ENCODE measurements at places on chromosomes 16 and 17.

- DNase-seq, result no peak
Observed at GRCh38 chr17:57943645-57944044, 11.6 kb downstream of the CUEDC1 start.

GRCh38 chr17:69067274-69068047 is 6.7 kb upstream of the ABCA9 start:
- DNase-seq, result no peak

GRCh38 chr17:66562119-66562518 is 259.7 kb downstream of the PRKCA start:
- no peak for DNase-seq

GRCh38 chr17:61571624-61572023 is 19.4 kb downstream of the NACA2 start:
- DNase-seq, result no peak

DNA sequence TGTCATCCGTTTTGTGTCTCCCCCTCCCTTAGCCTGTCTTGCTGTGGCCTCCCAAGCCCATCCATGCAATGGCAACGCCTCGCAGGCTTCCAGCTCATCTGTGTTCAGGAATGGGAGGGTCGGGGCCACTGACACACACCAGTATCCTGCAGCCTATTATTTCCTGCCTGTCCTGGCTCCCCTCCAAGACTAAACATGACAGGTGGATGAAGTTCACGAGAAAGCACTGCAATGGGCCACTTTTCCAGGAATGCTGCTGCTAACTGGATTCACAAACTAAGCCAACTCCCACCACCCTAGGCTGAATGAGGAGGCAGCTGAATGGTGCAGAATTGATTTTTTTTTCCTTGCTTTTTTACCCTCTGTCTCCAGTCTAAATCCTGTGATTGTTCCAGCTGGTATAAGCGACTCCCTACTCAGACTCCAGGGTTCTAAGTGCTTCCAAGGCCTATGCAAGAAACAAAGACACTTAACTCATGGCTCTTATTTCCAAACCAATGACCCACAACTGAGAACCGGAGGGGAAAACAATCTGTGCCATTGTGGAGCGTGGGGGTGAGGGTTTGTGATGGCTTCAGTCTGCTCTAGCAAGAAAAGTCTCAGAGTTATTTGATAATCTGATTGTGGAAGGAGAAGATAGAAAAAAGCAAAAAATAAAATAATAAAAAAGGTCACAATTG is 23.3 kb downstream of the TMEM100 start:
- no peak for DNase-seq

GRCh38 chr16:89808475-89808874 is 8.0 kb downstream of the FANCA start:
- no peak for DNase-seq

- no peak for DNase-seq
Observed at GRCh38 chr17:1625581-1625980, 3.1 kb downstream of the SLC43A2 start.

DNA sequence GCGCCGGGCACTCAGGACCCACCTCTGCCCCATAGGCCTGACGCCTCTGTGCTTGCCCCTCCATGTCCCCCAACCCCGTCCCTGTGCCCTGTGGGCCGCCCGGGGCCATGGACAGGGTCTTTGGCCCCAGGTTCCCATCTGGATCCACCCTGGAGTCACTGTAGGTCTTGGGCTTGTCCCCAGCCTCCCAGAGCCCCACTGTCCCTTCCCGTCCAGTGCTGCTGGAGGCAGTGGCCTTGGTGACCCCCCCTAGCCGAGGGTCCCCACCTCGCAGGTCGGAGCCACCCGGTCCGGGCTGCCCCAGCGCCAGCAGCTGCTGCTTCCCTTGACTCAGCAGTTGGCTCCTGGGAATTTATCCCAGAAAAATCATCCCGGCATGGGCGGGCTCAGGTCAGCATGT is 49.3 kb downstream of the ZFPM1 start:
- no peak for DNase-seq

- no peak for DNase-seq
Observed at GRCh38 chr16:17159617-17160016, 311.1 kb downstream of the XYLT1 start.

DNA sequence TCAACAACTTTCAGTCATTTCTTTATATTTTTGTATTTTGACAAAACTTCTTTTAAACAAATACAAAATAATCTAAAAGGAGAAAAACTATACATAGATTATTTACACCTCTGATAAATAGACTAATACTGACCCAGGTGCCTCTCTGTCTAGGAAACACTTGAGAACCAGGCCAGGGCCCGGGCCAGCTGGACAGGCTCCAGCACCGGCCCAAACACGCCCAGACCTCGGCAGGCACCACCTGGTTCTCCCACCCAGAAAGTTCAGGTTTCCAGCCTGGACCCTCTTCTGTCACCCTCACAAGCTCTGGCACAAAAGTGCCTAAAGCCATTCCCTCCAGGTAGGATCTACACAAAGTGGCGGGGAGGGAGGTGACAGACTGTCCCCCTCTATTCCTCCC is 97.0 kb upstream of the DNAH17 start:
- no peak for DNase-seq

GRCh38 chr17:65371702-65372101 is 189.7 kb downstream of the AXIN2 start:
- DNase-seq, result no peak

DNA sequence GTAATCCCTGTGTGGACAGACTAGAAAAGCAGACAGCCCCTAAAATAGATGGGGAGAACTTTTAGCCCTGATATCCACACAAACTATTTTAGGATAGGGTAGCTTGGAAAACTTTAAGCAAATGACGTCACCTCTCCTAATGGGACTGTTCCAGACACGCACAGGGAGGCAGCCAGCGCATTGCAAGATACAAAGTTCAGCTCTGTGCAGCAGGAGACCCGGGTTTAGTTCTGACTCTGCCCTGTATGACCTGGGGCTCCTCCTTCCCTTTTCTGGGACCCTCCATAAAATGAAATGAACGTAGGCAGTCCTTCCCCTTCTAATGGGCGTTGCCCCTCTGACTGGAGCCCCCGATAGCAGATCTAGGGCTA is 6.3 kb downstream of the ZNF689 start:
- no peak for DNase-seq

- no peak for DNase-seq
Observed at GRCh38 chr16:84932681-84933080, 78.7 kb downstream of the ZDHHC7 start.

GRCh38 chr16:27341549-27341948 is 27.8 kb downstream of the IL4R start:
- DNase-seq, result no peak

DNA sequence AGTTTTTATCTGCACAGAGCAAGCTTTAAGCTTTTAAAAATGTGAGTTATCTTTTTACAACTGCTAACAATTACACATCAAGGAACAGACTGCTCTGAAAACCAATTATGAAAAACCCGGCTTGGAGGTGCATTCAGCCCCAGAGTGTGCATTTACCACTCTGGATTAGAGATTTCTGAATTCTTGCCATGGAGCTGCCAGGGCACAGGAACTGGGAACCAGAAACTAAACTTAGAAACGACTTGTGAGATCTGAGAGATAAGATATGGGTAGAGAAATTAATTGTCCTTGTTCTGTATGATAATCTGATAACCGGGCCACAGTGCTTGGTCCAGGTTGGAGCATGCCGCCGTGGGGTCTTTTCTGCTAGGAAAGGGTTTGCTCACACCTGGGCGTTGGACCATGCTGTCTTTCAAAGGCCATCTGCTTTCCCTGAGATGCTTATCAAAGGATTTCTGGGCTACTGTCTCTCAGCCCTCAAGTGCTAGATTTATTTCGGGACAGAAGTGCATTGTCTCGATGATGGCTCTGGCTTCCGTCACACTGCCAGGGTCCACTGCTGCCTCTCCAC is 210.0 kb downstream of the MAF start:
- no peak for DNase-seq

- no peak for DNase-seq
Observed at GRCh38 chr17:81910840-81911276, 341 bp downstream of the PCYT2 start.

DNA sequence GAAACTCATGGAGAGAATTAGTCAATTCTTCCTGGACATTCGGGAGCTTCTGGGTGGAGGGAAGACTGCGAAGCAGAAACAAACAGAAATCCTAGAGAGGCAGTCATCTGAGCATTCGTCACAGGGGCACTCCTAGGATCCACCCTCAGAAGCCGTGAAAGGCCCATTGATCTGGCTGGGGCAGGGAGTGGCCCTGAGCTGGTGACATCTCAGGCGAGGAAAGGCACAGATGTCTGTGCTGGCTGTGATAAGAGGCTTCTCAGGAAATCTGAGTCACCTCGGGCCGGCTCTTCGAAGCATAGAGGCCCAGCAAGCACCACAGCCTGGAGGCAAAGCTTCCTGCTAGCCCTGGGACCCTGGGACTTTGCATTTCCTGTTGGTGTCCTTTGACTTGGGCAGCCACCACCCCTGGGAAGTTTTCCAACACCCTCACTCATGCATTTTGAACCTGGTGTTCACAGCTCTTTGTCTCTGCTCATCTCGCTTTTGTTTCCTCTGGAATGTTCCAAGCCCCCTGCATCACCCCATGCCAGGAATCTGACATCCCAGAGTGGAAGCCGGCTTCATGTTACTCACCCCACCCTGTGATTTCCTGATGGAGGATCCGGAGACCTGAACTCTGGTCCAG is 23.3 kb upstream of the CDRT4 start:
- no peak for DNase-seq

DNA sequence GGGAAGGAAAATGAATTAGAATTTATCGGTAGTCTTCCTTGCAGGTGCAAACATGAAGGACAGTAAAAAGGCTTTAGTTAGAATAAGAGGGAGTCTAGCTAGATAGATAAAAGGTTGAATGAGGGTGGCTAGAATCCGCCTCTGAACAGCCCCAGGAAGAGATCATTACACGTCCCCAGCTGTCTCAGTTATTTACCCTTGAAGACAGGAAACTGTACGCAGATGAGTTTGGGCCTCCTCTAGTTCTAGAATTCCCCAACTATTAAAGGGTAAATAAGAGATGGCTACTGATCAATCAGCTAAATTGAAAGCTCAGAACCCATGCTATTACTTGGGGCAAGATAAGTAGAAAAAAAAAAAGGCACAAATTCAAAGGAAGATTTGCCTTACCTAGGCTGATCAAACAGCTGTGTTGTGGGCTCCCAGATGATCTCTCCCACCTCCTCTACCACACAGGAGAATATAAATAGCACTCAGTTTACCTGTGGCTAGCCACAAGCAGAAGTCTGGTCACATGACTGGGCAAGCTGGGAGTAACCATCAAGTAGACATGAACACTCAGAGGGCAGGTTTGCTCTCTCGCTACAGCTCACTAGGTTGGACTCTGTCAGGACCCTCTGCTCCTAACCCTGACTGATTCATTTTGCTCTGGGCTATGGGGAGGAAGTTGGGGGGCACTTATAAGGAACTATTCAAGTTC is 17.0 kb downstream of the FAM117A start:
- no peak for DNase-seq

DNA sequence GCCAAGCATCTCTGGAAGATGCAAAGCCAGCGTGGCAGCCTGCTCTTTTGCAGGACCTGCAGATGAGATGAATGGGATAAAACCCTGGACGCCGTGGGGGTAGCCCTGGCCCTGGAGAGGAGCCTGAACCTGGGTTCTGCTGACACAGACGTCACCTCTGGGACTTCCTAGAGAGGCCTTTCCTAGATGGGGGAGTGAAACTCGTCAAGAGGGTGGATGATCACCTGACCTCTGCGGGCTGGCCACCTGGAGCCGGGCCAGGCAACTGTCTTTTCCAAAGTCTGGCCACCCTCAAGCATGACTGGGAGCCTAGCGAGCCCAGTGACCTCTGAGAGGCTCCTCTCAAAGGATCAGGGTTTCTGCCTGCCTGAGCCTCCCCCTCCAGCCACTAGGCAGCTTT is 529.0 kb downstream of the KCNJ18 start:
- no peak for DNase-seq

DNA sequence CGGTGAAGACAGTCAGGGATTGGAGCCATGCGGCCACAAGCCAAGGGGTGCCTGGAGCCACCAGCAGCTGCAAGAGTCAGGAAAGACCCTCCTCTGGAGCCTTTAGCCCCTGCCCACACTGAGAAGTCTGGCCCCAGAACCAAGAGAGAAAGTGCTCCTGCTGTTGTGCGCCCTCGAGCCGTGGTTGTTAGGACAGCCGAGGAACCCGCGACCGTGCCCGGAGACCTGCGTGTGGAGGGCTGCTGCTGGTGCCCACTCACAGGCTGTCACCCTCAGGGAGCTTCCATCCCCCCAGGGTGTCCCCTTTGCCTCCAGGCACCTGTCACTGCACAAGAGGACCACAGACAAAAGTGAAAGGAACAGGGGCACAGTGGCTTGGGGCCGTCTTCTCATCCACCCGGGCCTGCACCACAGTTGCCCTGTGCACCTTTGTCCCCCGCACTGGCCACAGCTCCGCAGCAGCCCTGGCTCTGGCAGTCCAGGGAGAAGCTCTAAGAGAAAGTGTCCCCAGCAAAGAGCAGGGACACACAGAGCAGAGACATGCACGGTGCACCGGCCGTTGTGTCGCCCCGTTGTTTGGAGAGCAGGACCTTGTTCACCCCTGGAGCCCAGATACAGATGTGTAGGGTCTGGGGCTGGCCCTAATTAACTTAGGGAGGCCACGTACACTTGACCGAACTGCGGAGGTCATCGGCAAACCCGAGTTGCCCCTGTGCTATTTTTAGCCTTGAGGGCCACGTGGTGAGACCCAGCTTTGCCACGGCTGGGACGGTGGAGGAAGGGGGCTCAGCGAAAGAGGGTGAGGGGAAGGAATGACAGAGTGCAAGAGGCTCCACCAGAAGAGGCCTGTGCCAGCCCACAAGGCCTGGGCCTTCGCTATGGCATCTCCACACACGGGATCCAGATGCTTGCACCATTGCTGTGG is 329.2 kb downstream of the C16orf95 start:
- no peak for DNase-seq

DNA sequence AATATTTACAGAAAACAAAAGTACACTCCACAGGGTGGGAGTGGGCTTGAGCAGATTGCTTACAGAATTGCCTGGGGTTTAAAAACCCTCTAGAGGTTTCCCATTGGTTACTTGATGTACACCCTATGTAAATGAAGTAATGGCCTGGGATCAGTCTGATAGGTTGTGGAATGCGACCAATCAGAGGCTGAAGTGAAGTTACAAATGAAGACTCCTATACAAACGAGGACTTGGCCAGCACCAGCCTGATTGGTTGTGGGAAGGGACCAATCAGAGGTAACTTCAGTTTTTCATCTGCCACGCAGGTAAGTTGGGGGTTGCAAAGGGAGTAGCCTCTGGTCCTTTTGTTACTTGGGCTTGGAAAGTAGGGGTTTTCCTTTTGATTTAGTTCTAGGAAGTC is 8.8 kb downstream of the EEF2K start:
- DNase-seq, result no peak

GRCh38 chr17:74515941-74516340 is 15.3 kb downstream of the CD300LB start:
- DNase-seq, result no peak
